PC-9 (cell line): ENCODE measurements at places on chromosomes 2 and 18. TPM values are rescaled to one million over a fixed set of nuclear protein-coding genes. Genes with fewer than 3 reads are reported as not detected.

Gene CCDC141
- total RNA-seq: not detected in 2 replicates

- DNase-seq: no peak
- H3K36me3 ChIP-seq: no peaks in the 10 kb centered on the region
- no peaks in the 10 kb centered on the region for H3K27me3 ChIP-seq
- H3K4me3 ChIP-seq: no peak overlapping the region
- H3K27ac ChIP-seq: no peak overlapping the region
These were observed 102.8 kb downstream of the RNF144A start for GRCh38 chr2:7020059-7020458.

DNA sequence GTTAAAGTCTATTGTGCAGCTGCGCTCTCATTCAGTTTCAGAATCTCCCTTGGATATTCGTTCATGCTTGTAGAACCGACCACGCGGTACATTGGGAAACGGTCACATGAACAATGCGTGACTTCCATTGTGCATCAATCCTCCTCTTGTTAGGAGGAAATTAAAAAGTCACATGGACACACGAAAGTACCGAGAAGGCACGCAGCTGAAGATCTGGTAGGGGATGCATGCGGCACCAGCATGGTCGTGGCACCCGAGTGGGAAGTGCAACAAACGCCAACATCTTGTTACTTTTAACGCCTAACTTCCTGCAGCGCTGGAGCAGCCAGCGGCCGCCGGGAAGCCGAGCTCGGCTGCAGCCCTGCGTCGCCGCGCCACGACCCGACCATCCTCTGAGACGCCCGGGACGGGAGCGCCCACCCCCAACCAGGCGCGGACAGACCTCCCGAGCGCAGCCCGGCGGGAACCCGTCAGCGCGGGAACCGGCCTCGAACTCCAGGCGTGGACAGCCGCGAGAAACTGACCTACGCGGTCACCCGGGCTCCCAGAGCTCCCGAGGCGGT is 412 bp downstream of the OSBPL1A start:
- DNase-seq: peak; percentile 36
- no peaks in the 10 kb centered on the region for H3K27me3 ChIP-seq
- H3K4me1 ChIP-seq: peaks cover 9% of the 10 kb centered on the region; the same call in 1 of the 2 replicates

DNA sequence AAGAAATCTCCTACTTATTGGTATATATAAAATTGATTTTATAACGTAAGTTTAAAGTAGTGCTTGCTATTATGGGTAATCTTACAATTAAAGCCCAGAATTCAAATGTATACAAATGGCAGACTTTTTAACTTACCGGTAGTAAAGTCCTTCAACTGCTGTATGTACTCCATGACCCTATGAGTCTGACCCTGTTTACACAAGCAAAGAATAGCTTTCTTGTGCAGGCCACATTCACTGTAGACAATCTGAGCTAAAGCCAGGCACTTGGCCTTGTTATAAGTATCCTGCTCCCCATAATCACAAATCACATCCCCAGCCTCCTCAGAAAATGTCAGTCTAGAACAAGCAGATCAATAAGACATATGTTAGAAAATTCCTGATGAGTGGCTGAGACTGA is 51.7 kb downstream of the CLHC1 start:
- H3K36me3 ChIP-seq: no peaks in the 10 kb centered on the region
- H3K27ac ChIP-seq: no peak overlapping the region
- DNase-seq: no peak
- H3K27me3 ChIP-seq: no peaks in the 10 kb centered on the region

Gene SERPINB13
- total RNA-seq: not detected in 2 replicates

DNA sequence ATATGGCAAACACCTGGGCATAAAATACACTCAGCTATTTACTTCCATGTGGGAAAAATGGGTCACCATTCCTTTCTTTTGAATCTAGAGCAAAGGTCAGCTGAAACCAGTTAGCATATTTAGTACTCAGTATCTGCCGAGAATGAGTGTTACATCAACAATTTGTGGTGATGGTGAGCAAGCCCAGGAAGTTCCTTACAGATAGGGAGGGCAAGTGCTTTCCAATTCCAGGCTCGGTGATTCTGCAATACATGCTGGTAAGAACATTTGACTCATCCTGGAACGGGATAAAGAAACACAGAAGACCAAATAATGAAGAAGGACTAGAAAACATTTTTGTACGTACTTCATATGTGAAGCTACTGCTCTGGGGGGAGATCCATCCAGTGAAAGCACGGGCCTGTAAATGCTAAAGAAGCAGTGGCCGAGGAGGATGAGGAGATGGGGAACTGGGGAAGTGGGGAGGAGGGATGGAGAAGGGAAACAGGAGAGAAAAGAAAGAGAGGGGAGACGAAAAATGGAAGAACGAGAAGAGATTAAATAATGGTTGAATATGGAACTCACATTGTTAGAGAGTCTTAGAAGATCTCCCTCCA is 251.9 kb downstream of the TTC32 start:
- H3K27me3 ChIP-seq: no peaks in the 10 kb centered on the region
- H3K4me3 ChIP-seq: no peak overlapping the region
- peak overlapping the region; percentile 76 for H3K27ac ChIP-seq
- peak; percentile 87 for DNase-seq
- H3K4me1 ChIP-seq: peaks cover 25% of the 10 kb centered on the region

DNA sequence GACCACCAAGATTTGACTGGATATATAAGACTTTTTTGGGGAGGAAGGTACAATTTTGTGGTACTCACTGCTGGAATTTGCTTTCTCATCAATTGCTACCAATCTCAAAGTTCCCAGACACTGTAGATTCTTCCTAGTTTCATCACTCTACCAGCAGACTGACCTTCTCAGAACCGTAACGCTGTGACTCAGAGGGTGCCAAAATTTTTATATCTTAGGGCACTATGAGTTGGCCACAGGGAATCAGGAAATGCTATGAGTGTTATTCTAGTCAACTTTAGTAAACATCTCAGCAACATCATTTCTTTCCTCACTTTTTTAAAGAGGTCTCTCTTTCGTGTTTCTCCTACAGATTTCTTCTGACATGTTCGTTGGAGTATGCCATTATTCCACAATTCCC is 499.0 kb downstream of the TMX3 start:
- no peaks in the 10 kb centered on the region for H3K36me3 ChIP-seq
- H3K27ac ChIP-seq: no peak overlapping the region
- no peaks in the 10 kb centered on the region for H3K27me3 ChIP-seq

Gene DYNAP
- not detected in 2 replicates for total RNA-seq

- H3K27me3 ChIP-seq: no peaks in the 10 kb centered on the region
- DNase-seq: no peak
- peaks cover 17% of the 10 kb centered on the region for H3K4me1 ChIP-seq
- no peak overlapping the region for H3K4me3 ChIP-seq
- H3K36me3 ChIP-seq: no peaks in the 10 kb centered on the region
These were observed 77.3 kb upstream of the PHLPP1 start for GRCh38 chr18:62637807-62638687.

GRCh38 chr2:41930807-41931566 is 116.8 kb upstream of the PKDCC start:
- peak; percentile 98 for DNase-seq
- peaks cover 85% of the 10 kb centered on the region for H3K4me1 ChIP-seq
- H3K4me3 ChIP-seq: peak overlapping the region; percentile 24; the same call in 1 of the 2 replicates
- no peaks in the 10 kb centered on the region for H3K36me3 ChIP-seq
- H3K27ac ChIP-seq: peak overlapping the region; percentile 97
- no peaks in the 10 kb centered on the region for H3K27me3 ChIP-seq

DNA sequence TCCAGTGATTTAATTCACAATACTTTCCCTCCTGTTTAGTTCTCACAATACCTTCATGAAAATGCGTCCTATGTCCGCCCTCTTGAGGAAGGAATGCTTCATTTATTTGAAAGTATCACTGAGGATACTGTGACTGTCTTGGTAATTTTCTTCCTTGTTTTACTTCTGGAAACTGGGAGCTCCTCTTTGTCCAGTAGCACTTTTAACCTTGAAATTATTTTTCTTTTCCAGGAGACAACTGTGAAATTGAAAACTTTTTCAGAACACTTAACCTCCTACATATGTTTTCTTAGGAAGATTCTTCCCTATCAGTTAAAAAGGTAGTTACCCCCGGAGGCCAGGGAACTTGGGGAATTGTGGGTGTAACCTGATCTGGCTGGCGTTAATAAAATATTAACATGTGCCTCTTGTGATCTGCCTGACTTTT is 58.9 kb upstream of the STON1 start:
- H3K4me3 ChIP-seq: no peak overlapping the region
- H3K27me3 ChIP-seq: no peaks in the 10 kb centered on the region
- H3K4me1 ChIP-seq: no peaks in the 10 kb centered on the region
- H3K36me3 ChIP-seq: peaks cover 17% of the 10 kb centered on the region

GRCh38 chr2:48483916-48484315 is 46.0 kb upstream of the STON1 start:
- H3K27ac ChIP-seq: no peak overlapping the region
- no peak for DNase-seq
- H3K4me3 ChIP-seq: no peak overlapping the region
- no peaks in the 10 kb centered on the region for H3K4me1 ChIP-seq
- H3K27me3 ChIP-seq: no peaks in the 10 kb centered on the region

Gene SEPTIN2
- 431 and 500 TPM in 2 replicates for total RNA-seq

GRCh38 chr2:10909050-10909995 is 2.4 kb upstream of the KCNF1 start:
- H3K27ac ChIP-seq: no peak overlapping the region
- 0 out of 2 replicates have a peak, but pooled peaks cover 4% of the 10 kb centered on the region for H3K27me3 ChIP-seq

GRCh38 chr2:10305715-10306114 is 3.0 kb downstream of the HPCAL1 start:
- 0 out of 2 replicates have a peak, but pooled peaks cover 5% of the 10 kb centered on the region for H3K36me3 ChIP-seq
- peak overlapping the region; percentile 36 for H3K27ac ChIP-seq

- no peaks in the 10 kb centered on the region for H3K36me3 ChIP-seq
- H3K27ac ChIP-seq: no peak overlapping the region
- no peak overlapping the region for H3K4me3 ChIP-seq
- no peaks in the 10 kb centered on the region for H3K27me3 ChIP-seq
- peaks cover 40% of the 10 kb centered on the region for H3K4me1 ChIP-seq
These were observed 143.7 kb downstream of the IRS1 start for GRCh38 chr2:226655871-226656270.
